ENCODE measurements at places on chromosomes 2 and 18.

DNA sequence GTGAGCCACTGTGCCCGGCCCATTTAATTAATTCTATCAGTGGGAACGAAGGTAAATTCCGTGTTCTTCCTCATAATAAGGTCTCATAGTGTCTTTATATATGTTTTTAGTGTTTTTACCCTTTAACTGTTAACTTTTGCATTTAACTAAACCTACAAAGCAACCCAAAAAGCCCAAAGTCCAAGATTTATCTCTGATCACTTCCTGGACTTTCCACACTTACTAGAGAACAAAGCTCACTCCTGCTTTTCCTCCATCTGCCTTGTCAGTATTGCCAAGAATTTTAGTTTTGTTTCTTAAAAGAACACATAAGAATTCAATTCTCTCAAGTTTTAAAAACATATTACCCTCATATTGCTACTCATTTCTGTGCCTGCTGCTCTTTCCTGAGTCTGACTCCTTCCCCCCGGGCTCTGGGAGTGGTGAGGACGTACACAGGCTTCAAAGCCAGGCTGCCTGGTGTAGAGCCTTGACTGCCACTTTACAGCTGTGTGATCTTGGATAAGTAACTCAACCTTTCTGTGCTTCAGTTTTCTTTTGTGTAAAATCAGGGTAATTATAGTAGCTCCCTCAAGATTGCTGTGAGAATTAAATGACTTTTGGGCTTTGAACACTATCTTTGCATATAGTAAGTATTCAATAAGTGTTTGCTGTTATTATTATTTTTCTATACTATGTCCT is 24.9 kb upstream of the GPR155 start:
- no peak for DNase-seq

- DNase-seq: no peak
Measured at GRCh38 chr2:203626952-203627681, 79.3 kb upstream of the CD28 start.

DNA sequence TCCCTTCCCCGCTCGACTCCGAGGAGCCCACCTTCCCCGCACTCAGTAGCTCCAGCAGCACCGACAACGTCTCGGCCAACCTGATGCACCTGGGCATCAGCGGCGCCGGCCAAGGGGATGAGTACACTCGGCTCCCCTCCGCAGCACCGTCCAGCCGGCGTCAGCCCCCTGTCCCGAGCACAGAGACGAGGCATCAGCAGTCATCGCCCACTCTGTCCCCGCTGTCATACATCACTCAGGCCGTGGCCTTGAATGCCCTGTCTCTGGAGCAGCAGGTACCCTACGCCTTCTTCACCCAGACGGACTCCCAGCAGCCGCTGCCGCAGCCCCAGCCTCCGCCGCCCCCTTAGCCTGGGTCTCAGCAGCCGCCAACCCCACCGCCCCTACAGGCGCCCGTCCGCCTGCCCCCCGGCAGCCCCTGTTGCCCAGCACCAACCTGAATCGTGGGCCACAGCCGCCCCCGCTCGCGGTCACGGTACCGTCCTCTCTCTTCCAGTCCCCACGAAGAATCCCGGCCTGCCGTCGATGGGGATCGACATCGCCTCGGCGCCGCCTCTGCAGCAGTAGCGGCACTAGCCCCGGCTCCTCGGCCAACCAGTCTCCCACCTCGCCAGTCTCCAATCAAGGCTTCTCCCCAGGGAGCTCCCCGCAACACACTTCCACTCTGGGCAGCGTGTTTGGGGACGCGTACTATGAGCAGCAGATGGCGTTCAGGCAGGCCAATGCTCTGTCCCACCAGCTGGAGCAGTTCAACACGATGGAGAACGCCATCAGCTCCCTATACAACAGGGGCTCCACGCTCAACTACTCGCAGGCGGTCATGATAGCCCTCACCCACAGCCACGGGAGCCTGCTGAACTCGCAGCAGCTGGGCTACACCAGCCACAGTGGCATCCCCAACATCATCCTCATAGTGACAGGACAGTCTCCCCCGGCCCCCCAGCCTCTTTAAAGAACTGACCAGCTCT is 1195.9 kb upstream of the CHAC2 start:
- DNase-seq: no peak

- DNase-seq: no peak
Measured at GRCh38 chr2:650343-651310, 26.6 kb downstream of the TMEM18 start.

- no peak for DNase-seq
Measured at GRCh38 chr2:43312755-43313641, 86.6 kb upstream of the ZFP36L2 start.

Data from stimulated activated CD8-positive, alpha-beta memory T cell treated with anti-CD3 and anti-CD28 coated beads, Interleukin-15, amount 100 ng/mL, for 4 hours (primary cell).